Stomach (tissue), 19 donors: ENCODE measurements at places on chromosomes 6 and 20. TPM values are rescaled to one million over a fixed set of nuclear protein-coding genes. Genes with fewer than 3 reads are reported as not detected.

The EPPIN gene
- polyA plus RNA-seq: not detected

The ZNF391 gene
- polyA plus RNA-seq: 1.9 TPM

The SYNCRIP gene
- polyA plus RNA-seq: 26.0 TPM

The TMEM200A gene
- polyA plus RNA-seq: 0.68 TPM

The KHDRBS2 gene
- polyA plus RNA-seq: not detected

The JAG1 gene
- polyA plus RNA-seq: 5.2 TPM

The MBOAT1 gene
- 2.4 TPM for polyA plus RNA-seq

The CD164 gene
- 86.5 TPM for polyA plus RNA-seq

The ZNF311 gene
- polyA plus RNA-seq: 0.61 TPM

DNA sequence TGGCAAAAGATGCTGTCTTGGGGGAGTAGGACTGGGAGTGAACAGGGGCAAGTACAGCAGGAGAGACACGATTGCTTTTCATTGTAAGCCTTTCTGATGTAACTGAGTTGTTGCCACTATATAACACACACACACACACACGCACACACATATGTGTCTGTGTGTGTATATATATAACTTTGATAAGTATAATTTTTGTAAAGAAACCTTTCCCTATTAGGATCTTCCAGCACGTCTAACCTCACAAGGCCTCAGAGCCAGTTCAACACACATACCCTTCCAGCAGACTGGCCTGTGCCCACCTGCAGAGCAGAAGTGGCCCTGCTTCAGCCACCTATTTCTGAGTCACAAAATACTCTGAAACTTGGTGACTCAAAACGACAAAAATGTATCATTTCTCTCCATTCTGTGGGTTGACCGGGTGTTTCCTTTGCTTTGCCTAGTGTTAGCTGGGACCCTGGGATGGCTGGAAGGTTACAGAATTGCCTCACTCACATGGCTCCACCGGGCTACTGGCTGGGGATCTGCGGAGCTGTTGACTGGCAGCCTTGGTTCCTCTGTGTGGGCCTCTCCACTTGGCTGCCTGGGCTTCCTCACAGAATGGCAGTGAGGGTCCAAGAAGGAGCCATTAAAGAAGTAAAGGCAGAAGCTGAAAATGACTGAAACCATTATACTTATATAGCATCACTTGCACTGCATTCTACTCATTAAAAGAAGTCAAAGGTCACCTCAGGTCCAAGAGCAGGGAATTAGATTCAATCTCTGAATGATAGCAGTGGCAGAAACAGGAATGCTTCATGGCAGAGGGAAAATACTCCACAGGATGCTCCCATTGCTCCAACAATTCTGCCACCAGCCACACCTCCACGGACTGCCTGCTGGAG is 126.4 kb downstream of the BANF2 start:
- H3K27ac ChIP-seq: peak overlapping the region; percentile 30
- no peak for DNase-seq
- H3K27me3 ChIP-seq: no peaks in the 10 kb centered on the region

GRCh38 chr6:37565267-37566110 is 65.8 kb upstream of the CCDC167 start:
- peak overlapping the region; percentile 42 for H3K4me3 ChIP-seq
- DNase-seq: no peak
- H3K27me3 ChIP-seq: peaks cover 77% of the 10 kb centered on the region
- H3K4me1 ChIP-seq: peaks cover 12% of the 10 kb centered on the region

- H3K36me3 ChIP-seq: no peaks in the 10 kb centered on the region
- no peak overlapping the region for H3K4me3 ChIP-seq
- H3K27ac ChIP-seq: no peak overlapping the region
- no peak for DNase-seq
- no peaks in the 10 kb centered on the region for H3K27me3 ChIP-seq
Observed at GRCh38 chr20:49727478-49727877, 13.8 kb upstream of the B4GALT5 start.

DNA sequence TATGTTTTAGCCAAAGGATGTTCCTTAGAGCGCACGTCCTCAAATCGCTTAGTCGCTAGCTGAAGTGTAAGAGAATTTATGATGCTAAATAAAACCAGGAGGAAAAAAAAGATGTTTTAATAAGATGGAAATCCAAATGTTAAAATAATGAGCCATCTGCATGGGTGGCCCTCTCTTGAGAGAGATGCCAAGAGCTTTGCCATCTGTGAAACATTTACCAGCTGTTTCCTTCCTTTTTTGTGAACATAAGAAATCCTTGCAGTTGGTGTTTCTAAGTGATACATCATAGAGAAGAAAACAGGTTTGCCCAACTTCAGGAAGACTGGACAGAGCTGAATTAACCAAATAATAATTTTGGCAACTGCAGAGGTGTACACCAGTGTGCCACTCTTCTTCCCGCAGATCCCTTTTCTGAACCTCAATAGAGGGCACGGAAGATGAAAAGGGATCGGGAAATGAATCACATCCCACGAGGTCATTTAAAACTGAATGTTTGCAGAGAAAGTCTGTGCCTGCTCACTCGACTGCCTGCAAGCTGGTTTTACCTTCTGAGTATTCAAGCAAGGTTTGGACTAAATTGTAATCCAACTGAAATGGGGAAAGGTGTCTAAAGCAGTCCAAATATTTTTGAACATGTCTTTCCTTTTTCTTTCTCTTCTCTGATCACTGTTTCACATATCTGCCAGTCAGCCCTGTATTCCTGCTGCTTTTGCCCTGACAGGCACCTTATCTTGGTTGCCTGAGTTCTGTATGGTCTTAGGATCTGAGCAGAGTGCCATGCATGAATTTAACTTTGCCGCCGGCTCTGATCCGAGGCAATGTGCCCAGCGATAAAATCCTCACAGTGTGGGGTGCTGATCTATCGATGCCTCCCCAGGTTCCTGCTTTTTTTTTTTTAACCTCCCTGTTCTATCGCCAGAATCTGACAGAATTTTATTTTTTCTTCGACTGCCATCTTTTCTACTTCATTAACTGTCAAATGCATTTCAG is 35.5 kb upstream of the TSHZ2 start:
- no peak overlapping the region for H3K27ac ChIP-seq
- H3K27me3 ChIP-seq: no peaks in the 10 kb centered on the region
- no peak for DNase-seq
- no peaks in the 10 kb centered on the region for H3K4me1 ChIP-seq
- no peaks in the 10 kb centered on the region for H3K36me3 ChIP-seq

DNA sequence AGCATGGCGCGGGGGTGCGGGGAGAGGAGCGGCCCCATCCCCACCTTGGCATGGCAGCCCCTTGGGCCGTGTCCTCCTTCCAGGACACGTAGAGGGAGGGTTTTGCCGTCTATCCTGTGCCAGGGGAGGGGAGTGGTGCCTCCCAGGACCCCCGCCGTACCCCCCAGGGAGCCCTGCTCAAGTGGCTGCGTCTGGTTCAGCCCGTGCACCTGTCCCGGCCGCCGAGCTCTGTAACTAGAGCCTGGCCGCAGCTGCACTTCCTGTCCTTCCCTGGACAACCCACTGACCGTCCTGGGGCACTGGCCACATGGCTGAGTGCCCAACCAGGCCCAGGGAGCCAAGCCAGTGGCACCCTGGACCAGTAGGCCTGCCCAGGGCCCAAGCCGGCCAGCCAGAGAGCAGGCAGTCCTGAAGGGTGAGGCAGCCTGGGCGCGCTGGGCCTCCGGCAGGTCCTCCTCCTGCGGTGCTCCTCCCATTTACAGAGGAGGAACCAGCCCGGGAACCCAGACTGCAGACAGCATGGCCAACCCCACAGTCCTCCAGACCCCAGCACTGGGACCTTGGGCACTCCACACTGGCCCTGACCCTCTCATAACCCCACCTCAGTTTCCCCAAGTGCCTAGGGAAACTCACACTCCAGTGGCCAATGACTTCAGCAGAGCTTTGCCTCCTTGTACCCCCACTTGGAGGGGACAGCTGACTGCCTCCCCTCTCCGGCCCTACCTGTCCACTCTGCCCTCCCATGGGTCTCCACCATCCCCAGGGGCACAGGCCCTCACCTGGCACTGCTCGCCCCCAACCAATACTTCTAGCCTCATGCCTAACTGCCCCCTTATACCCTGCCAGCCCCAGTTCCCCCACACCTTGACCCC is 8.7 kb downstream of the LAMA5 start:
- no peak overlapping the region for H3K4me3 ChIP-seq
- H3K4me1 ChIP-seq: peaks cover 85% of the 10 kb centered on the region
- H3K27me3 ChIP-seq: no peaks in the 10 kb centered on the region
- DNase-seq: peak; percentile 77

DNA sequence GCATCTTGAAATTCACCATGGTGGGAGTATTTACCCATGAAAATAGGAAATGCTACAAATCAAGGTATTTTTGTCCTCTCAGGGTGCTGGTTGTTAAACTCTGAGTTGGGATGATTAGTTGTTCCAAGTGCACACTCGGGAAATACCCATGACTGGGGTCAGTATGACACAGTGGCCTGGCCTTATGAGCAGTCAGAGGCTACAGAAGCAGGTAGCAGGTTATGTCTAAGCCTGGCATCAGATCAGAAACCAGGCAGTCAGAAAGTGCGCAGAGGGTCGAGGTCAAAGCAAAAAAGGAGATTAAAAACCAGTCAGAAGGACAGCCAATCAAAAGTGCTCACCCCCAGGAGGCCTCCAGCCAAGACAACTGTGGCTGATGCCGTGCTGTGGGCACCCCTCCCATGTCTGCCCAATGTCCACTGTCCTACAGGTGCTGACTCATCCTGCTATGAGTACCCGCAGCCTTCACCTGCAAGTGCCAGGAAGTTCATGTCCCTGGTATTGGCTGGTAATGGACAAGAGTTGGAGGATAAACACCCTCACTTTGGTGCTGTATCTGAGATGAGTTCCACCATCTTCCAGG is 117.4 kb upstream of the SLC24A3 start:
- DNase-seq: peak; percentile 36
- H3K36me3 ChIP-seq: no peaks in the 10 kb centered on the region
- no peaks in the 10 kb centered on the region for H3K4me1 ChIP-seq
- H3K27ac ChIP-seq: no peak overlapping the region
- no peaks in the 10 kb centered on the region for H3K27me3 ChIP-seq
- no peak overlapping the region for H3K4me3 ChIP-seq

- H3K4me3 ChIP-seq: no peak overlapping the region
- H3K27me3 ChIP-seq: no peaks in the 10 kb centered on the region
- no peak overlapping the region for H3K27ac ChIP-seq
Observed at GRCh38 chr20:62494537-62494936, 18.7 kb upstream of the GATA5 start.

DNA sequence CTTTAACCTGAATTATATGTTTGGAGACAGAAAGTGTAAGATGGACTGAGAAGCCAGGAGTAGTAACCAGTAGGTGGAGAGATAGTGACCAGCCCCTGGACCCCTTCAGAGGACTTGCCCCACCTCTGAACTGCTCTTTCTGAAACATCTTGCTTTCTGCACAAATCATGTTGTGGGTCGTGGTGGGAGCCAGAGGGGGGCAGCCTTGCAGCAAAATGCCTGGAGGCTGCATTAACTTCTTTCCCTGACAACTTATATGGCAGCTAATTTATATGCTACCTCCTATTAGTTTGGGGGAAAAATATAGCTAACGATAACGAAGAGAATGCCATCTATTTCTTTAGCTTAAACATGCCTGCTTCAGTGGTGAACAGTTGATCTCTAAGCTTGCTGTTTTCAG is 859.8 kb downstream of the MAFB start:
- no peak overlapping the region for H3K27ac ChIP-seq
- H3K4me1 ChIP-seq: no peaks in the 10 kb centered on the region
- H3K27me3 ChIP-seq: no peaks in the 10 kb centered on the region

- DNase-seq: no peak
- no peak overlapping the region for H3K27ac ChIP-seq
- no peak overlapping the region for H3K4me3 ChIP-seq
- H3K27me3 ChIP-seq: no peaks in the 10 kb centered on the region
- H3K36me3 ChIP-seq: no peaks in the 10 kb centered on the region
- no peaks in the 10 kb centered on the region for H3K4me1 ChIP-seq
Observed at GRCh38 chr20:15597306-15597705, 975.9 kb downstream of the KIF16B start.

DNA sequence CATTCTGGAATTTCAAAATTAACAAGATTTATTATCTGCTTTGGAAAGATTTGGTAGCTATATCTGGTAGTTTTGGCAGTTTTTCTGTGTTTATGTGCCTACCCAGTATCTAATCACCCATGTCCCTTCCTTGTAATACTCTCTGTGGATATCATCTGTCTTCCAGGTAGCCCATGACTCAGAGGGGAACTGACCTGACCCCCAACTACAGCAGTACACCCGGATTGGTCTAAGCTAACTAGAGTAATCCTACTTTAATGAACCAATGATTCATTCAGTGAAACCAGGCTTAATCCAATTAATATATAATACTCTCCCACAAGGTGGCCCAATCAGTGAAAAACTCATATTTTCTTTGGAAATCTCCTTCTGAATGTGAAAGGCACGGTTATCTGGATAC is 295.3 kb upstream of the SULF2 start:
- no peaks in the 10 kb centered on the region for H3K36me3 ChIP-seq
- no peaks in the 10 kb centered on the region for H3K27me3 ChIP-seq
- H3K27ac ChIP-seq: no peak overlapping the region
- DNase-seq: no peak
- no peaks in the 10 kb centered on the region for H3K4me1 ChIP-seq

GRCh38 chr6:115467726-115468125 is 593.0 kb downstream of the FRK start:
- no peak for DNase-seq
- H3K4me3 ChIP-seq: no peak overlapping the region
- H3K4me1 ChIP-seq: no peaks in the 10 kb centered on the region
- H3K27me3 ChIP-seq: no peaks in the 10 kb centered on the region
- H3K27ac ChIP-seq: no peak overlapping the region
- H3K36me3 ChIP-seq: no peaks in the 10 kb centered on the region

- DNase-seq: no peak
- peaks cover 20% of the 10 kb centered on the region for H3K4me1 ChIP-seq
- no peaks in the 10 kb centered on the region for H3K27me3 ChIP-seq
- H3K27ac ChIP-seq: no peak overlapping the region
- no peak overlapping the region for H3K4me3 ChIP-seq
- H3K36me3 ChIP-seq: no peaks in the 10 kb centered on the region
Observed at GRCh38 chr6:28402197-28402596, 2.6 kb upstream of the ZSCAN12 start.

DNA sequence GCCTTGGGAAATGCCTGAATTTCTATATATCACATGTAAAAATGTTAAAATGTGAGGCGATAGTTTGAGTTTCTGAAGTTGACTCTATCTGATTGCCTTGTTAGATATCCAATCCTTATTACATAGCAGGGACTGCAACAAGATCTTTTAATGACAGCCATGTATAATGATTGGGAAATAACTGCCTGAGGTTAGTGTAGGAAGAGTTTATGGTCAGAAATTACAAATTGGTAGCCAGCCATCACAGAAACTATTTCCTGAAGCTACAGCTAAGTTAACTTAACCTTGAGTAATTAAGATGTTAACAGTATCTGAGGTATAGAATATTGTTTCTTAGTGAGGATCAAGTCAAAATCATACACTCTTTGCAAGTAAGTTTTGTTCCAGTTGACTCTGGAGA is 41.0 kb downstream of the AKIRIN2 start:
- peaks cover 18% of the 10 kb centered on the region for H3K36me3 ChIP-seq
- H3K4me1 ChIP-seq: no peaks in the 10 kb centered on the region
- DNase-seq: no peak
- H3K4me3 ChIP-seq: no peak overlapping the region

DNA sequence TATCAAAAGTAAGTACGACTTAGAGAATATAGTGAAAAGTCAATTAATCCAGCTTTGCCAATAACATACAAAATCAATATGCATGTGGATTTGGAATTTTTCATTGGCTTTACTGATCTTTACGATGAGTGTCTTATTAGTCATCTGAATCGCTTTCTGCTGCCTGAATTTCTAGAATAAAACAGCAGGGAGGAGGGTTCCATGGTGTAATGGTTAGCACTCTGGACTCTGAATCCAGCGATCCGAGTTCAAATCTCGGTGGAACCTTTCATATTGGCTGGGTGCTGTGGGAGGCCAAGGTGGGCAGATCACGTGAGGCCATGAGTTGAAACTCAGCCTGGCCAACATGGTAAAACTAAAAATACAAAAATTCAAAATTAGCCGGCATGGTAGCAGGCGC is 448.8 kb downstream of the RNF144B start:
- no peak overlapping the region for H3K27ac ChIP-seq
- H3K4me3 ChIP-seq: no peak overlapping the region
- no peaks in the 10 kb centered on the region for H3K4me1 ChIP-seq
- H3K36me3 ChIP-seq: no peaks in the 10 kb centered on the region
- no peaks in the 10 kb centered on the region for H3K27me3 ChIP-seq
